ENCODE measurements at places on chromosomes 7 and 10.
A peak's percentile ranks its signal among the peaks of the same experiment; 100 is the strongest.

- no peak for DNase-seq
Observed at GRCh38 chr7:84471576-84471975, 277.0 kb upstream of the SEMA3A start.

DNA sequence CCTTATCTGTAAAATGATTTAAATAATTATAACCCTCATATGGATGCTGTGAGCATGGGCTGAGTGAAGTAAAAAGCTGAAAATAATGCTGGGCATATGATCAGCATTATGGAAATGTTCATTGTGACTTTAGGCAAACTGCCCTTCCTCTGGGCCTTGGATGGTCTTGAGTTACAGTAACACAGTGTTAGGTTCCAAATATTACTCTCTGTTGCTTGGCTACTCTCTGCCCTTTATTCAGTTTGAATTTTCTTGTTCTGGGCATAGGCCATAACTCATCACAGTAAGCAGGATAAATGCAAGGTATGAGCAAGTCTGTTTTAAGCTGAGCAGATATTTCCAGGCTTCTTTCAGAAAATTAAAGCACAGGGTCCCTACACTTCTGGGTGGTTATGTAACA, 868.0 kb downstream of the KCNMA1 start:
- DNase-seq = no peak

GRCh38 chr7:158740657-158741293, 36.2 kb upstream of the NCAPG2 start:
- DNase-seq = no peak

DNA sequence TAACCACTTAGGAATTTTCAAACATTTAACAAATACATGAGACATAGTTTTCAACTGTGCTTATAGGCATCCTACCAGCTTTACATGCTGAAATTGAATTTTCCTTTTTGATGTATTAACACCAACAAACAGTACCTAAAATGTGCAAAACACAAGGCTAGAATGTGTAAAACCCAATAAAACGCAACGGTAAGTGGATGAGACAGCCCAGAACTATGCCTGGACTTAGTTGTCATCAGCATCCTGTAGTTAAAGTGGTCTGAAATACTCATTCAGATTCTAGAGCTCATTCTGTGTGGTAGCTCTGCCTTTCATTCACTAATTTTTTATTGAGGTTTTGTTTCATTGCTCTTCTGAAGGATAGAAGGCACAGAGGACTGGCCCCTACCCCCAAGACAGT, 137.1 kb downstream of the BMPER start:
- no peak for DNase-seq

DNA sequence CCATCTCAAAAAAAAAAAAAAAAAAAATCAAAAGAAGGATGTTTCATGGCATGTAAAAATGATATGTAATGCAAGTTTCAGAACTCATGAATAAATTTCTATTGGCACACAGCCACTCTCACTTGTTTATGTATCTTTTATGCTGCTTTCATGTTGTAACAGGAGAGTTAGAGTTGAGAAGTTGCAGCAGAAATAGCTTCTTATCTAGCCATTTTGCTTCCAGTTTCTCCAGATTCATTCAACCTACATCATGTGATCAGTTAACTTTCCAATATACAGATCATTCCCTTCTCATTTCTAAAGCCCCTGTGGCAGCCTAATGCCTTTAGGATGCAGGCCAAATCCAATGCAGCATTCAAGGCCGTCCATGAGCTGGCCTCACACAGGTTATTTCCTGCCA, 30.4 kb downstream of the ZNF786 start:
- DNase-seq = no peak

- DNase-seq = no peak
Observed at GRCh38 chr7:20188567-20188966, 28.6 kb downstream of the MACC1 start.

DNA sequence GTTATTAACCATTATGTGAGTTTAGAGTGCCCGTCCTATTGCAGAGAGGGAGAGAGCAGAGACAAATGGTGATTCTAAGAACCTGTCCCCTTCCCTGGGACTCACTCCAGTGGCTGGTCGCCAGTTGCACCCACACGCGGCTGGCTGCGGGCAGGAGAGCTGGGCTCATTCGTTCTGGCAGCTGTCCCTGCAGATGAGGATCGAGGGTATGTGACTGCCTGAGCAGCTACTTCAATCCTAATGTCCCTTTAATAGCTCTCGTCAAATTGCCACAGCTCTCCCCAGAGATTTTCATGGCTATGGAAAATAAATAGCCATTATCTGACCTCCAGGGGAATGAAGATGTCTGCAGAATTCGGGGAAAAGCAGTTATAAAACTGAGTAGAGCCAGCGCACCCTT, 41.6 kb downstream of the RBM28 start:
- no peak for DNase-seq

DNA sequence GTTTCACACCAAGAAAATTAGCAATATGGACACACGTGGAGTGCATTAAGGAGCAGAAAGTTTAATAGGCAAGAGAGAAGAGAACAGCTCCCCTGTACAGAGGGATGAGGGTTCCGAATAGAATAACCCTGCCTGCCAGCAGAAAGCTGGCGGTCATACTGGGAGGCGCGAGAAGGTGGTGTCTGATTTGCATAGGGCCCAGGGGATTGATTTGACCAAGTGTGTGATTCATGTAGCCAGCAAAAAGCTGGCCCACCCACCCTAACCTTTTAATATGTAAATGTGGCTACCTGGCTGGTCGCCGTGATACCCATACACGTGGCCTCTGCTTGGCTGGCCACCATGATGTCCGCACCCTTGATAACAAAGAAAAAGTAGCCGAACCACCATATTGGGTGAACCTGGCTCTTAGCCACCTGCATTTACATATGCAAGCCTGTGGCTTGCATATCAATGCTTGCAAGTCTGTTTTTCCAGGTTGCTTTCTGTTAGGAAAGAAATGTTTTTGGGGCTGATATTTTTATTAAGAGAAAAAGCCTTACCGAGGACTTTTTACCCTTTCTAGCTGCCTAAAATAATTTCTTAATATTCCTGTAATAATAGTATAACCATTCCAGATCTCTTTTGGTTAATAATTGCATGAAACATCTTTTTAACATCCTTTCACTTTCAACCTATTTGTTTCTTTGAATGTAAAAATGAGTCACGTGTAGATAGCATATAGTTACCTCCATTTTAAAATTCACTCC, 20.5 kb upstream of the VWDE start:
- no peak for DNase-seq

GRCh38 chr10:14564268-14564744, 210.4 kb downstream of the FAM107B start:
- no peak for DNase-seq

GRCh38 chr7:27434756-27435400, 192.3 kb downstream of the EVX1 start:
- no peak for DNase-seq

- no peak for DNase-seq
Observed at GRCh38 chr7:112056409-112056808, 149.8 kb downstream of the DOCK4 start.

DNA sequence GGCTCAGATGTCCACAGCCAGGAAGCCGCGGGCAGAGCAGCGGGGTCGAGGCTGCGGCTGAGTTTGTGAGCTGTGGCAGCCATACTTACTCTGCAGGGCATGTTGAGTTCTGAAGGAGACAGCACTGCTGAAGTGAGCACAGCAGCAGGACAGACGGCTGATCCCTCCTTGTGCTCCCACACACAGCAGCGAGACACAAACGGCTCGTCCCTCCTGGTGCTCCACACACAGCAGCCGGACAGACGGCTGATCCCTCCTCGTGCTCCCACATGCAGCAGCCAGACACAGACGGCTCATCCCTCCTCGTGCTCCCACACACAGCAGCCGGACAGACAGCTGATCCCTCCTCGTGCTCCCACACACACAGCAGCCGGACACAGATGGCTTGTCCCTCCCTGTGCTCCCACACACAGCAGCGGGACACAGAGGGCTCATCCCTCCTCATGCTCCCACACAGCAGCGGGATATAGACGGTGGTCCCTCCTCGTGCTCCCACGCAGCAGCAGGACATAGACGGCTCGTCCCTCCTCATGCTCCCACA, 305.1 kb downstream of the PTPRN2 start:
- DNase-seq = no peak

- no peak for DNase-seq
Observed at GRCh38 chr7:130923930-130924329, 189.9 kb upstream of the KLF14 start.

- DNase-seq = no peak
Observed at GRCh38 chr7:86158111-86158510, 485.6 kb upstream of the GRM3 start.

DNA sequence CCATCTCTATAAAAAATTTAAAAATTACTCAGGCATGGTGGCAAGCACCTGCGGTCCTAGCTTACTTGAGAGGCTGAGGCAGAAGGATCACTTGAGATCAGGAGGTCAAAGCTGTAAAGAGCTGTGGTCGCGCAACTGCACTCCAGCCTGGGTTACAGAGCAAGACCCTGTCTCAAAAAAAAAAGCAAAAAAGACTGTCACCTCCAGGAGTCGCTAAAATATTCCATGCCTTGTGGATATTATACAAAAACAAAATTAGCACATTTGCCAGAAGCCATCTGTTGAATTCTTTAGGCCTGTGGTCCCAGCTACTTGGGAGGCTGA, 87.0 kb upstream of the SDK1 start:
- no peak for DNase-seq

- no peak for DNase-seq
Observed at GRCh38 chr10:60187691-60188090, 202.0 kb downstream of the ANK3 start.

DNA sequence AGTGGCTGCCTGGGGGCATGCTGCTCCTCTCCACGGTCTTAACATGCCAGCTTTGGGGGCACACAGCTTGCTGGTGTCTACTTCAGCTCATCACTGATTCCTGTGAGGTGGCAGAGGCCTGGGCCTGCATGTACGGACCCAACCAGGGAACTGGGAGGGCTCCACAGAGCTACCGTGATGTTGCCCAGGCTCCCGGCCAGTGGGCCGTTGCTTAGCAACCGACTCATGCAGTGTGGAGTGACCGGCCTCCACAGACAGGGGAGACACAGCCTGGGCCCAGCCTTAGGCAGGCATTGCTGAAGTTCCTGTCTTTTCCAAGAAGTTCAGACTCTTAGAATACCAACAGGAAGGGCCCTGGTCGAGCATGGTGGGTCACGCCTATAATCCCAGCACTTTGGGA, 25.8 kb upstream of the SH2B2 start:
- DNase-seq = peak; percentile 32

DNA sequence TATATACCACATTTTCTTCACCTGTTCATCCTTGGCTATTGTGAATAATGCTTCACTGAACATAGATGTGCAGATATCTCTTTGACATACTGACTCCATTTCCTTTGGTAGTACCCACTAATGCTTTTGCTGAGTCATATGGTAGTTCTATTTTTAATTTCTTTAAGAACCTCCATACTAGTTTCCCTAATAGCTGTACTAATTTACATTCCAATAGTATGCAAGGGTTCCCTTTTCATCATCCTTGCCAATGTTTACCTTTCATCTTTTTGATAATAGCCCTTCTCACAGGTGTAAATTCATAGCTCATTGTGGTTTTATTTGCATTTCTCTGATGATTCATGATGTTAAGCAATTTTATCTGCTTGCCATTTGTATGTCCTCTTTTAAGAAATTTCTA, 159.9 kb downstream of the CALCR start:
- DNase-seq = no peak

GRCh38 chr10:121566755-121567154, 31.5 kb downstream of the FGFR2 start:
- DNase-seq = peak; percentile 23

DNA sequence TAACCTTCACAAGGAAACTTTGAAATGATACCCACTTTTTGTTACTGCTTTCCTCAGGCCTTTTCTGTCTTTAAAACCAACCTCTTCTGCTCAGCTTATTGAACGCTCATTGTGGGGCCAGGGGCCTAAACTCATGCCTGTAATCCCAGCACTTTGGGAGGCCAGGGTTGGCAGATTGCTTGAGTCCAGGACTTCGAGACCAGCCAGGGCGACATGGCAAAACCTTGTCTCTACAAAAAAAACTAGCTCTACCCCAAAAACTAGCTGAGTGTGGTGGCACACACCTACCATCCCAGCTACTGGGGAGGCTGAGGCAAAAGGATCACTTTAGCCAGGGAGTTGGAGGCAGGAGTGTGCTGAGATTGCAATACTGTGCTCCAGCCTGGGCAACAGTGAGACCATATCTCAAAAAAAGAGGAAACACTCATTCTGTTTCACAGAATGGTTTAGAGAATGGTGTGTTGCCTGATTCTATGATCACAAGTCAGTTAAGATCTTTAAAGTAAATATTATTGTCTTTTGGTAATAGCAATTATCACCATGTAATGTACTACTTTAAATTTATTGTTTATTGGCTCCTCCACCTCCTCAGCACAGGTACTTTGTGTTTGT, 51.1 kb downstream of the KCTD7 start:
- DNase-seq = no peak

DNA sequence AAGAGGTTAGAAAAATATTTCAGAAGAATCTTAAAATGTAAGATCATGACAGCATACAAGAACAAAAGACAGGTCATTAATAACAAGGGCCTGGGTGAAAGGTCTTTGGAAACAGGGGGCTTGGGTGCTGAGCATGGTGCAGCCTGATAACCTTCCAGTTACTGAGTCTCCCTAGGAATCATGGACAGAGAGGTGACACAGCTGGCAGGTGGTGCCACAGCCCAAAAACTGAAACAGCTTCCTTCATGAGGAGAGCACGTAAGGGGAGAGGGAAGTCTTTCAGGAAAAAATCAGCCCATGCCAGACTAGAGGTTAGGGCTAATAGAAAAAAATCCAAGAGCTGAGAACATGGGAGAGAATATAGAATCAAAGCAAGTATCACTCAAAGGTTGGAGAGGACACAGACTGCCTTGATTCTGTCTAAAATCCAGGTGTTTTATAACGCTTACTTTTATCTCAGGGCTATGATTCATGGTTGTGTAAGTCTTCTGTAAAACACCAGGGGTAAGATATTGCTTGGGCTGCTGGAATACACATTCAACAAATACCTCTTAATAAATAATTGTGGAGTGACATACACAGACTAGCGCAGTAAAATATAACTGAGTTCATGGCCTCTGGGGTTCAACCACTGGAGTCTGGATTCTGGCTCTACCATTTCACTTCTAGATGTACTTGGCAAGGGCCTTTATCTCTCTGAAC, 88.1 kb downstream of the SEMA3C start:
- DNase-seq = no peak

DNA sequence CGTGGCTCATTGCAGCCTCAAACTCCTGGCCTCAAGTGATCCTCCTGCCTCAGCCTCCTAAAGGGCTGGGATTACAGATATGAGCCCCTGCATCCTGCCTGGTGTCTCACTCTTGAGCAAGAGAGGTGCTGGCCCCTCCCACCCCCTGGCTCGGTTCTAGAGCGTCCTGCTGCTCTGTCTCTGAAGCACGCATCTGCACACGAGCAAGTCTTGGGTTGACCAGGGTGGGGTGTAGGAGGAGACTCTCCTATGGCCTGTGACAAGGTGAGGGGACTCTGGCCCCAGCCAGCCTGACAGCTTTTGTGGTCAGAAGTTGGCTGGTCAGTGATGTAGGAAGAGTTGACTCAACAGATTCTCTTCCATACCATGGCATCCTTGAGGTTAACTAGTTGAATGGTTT, 110.7 kb upstream of the CARD11 start:
- no peak for DNase-seq

- DNase-seq = no peak
Observed at GRCh38 chr7:18844735-18845134, 272.7 kb downstream of the TWIST1 start.

- no peak for DNase-seq
Observed at GRCh38 chr7:71706597-71706975, 574.6 kb downstream of the GALNT17 start.

Data from nucleus accumbens (tissue), 56 donors.